ENCODE measurements at places on chromosomes 11 and 22.
A peak's percentile ranks its signal among the peaks of the same experiment; 100 is the strongest.

GRCh38 chr11:6991227-6991626 lies 28.9 kb downstream of the ZNF214 start:
- no peak for DNase-seq

DNA sequence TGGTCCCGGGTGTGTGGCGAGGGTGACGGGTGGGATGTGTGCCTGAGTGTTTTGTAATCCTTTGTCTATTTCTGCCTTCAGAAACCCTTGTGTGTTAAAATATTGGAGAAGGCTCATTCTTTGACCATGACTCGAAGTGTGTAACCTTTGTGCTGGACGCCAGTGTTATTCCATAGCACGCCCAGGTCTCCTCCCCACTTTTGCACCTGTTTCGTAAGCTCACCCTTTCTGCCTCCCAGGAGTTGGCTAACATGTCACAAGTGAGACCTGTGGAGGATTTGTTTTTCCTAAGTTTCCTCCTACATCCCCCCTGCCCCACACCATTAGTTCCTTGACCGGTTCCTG lies 382 bp downstream of the C11orf54 start:
- DNase-seq: no peak

GRCh38 chr11:2273311-2273710 lies 2.9 kb upstream of the ASCL2 start:
- no peak for DNase-seq

DNA sequence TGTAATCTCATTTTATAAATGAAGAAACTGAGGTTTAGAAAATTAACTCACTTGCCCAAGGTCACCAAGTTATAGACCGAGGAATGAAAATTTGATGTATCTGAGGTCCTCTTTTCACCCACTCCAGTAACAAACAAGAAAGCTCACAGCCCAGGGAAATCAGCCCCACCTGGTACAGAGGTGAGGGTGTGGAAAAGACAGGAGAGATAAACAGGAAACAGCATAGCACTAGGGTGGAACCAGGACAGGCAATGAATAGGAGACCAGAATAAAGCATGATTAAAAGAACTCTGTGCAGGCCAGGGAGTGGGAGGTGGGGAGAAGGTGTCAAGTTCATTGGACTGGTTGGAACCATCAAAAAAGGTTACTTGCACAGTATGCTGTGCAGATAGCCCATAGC lies 46.2 kb upstream of the SMCO4 start:
- DNase-seq: no peak

GRCh38 chr11:32894149-32894827 lies 1.7 kb downstream of the QSER1 start:
- DNase-seq: peak; percentile 10

- DNase-seq: peak; percentile 60
Observed at GRCh38 chr11:108958368-108959104, 293.7 kb downstream of the DDX10 start.

DNA sequence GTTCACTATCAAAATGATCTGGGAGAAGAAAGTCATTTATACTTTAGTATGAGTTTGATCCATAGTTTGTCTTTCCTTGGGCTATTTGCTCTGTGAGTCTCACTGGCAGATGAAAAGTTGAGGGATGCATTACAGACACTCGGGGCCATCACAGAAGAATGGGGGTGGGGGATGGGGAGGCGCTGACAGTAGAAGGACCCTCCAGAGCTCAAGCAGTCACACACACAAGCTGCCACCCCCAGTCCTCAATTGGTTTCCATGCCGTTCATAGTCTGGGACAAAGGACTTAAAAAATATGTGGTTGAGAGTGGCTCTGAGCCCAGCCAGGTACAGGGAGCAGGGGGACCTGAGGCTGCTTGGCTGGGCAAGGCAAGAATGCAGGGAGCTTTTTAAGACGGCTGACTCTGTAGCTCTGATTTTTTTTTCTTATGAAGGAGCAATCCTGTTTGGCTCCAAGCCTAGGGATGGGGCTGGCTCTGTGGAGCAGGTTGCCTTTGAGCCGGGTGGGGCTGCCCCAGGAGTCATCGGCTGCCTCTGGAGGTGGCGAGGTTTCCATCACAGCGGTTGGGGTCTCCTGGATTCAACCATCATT lies 13.3 kb upstream of the ANO1 start:
- no peak for DNase-seq

- no peak for DNase-seq
Observed at GRCh38 chr11:70631624-70632047, 233.3 kb downstream of the CTTN start.

GRCh38 chr22:36256478-36256877 lies 3.5 kb downstream of the APOL1 start:
- DNase-seq: no peak

GRCh38 chr11:133834682-133835592 lies 10.4 kb downstream of the SPATA19 start:
- no peak for DNase-seq

- no peak for DNase-seq
Observed at GRCh38 chr11:7281809-7282208, 30.1 kb downstream of the SYT9 start.

DNA sequence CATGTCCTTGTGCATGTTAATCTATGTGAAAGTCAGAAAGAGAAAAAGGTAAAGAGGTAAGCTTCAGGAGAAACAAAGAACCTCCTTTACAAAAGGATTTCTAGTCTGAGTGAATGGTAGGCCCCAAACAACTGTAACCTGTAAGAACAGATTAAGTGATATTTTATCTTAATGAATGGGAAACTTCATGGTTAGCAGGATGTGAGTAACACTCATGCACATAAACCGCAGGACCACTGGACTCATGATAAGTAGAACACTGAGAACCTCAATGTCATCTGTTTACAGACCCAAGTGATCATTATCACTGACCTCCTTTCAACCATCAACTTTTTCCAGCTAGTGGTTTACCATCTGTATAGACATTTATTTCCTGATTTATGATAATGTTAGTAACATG lies 19.9 kb downstream of the OR8G5 start:
- no peak for DNase-seq

DNA sequence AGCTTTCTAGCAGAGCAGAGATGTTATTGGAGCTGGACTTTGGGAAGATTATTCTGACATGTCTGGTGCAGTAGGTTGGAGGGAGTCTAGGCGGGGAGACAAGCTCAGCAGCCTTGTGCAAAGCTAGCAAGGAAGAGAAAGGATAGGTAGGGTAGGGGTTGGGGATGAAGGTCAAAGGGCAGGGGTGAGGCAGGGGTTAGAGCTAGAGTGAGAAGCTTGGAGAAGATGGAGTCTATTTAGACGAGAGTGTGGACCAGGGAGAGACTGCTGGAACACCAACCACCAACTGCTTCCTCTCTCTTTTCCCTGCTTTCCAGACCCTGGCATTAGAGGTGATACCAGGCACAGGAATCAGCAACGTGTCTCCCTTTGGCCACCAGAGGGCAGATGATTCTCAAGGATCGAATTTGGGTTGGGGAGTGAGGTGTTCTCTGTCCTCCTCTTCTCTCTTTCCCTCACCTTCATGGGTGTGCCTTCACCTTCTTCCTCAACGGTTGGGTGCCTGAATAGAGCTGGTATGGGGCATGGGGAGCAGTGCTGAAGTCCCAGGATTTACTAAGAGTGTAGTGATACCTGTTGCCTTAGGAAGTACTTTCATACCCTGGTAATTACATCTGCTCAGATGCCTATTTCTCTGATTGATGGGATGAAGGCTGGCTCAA lies 1.8 kb upstream of the MARK2 start:
- DNase-seq: no peak

GRCh38 chr11:134532131-134532920 lies 120.3 kb upstream of the B3GAT1 start:
- no peak for DNase-seq

DNA sequence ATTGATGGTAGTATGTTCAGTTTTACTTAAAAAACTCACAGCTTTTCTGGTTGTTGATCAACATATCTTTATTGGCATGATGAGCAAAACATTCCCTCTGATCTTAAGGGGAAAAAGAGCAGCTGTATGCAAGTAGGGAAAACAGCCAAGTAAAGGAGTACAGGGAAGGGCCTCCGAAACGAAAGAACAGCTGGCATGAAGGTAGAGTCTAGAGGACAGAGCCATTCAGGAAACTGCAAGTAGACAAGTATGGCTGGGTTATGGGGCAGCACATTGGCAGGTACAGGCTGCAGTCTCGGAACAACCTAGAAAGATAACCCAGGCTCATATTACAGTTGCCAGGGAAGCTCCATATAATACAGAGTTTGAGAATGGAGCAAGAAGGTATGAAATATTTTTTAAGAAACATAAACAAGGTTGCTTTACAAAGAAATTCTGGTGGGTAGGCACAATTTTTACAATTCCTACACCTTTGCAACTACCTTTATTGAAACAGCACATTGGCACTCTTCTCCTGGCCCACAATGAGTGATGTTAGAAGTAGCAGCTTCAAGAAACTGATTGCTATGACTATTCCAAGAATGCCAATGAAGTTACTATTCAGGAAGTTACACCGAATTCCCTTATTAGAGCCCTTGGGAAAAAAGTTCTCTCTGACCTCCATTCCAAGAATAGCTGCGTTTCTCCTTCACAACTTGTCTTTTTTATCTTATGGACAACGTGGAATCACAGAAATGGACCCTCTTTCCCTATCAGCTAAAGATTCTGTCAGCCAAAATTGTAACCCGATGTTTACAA lies 45.2 kb downstream of the LGR4 start:
- DNase-seq: no peak

DNA sequence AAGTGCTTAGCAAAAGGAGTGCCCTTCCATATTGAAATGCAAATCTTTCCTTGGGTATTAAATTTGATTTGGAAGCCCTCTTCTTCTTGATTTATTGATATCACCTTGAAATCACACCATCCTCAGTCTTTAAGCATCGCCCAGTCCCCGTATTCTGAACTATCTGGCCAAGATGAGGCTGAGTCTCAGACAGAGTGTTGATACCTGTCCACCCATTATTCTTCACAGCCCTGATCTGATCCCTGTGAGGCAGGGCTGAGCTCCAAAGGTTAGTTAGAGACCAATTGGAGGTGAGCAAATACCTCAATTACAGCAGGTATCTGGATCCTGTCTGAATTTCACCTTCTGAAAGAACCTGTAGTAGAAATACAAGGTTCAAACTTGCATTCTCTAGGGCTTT lies 326.3 kb downstream of the FAT3 start:
- no peak for DNase-seq

- DNase-seq: no peak
Observed at GRCh38 chr22:17370026-17370765, 936 bp downstream of the CECR2 start.

GRCh38 chr11:65887723-65888162 lies 528 bp downstream of the FIBP start:
- DNase-seq: no peak

DNA sequence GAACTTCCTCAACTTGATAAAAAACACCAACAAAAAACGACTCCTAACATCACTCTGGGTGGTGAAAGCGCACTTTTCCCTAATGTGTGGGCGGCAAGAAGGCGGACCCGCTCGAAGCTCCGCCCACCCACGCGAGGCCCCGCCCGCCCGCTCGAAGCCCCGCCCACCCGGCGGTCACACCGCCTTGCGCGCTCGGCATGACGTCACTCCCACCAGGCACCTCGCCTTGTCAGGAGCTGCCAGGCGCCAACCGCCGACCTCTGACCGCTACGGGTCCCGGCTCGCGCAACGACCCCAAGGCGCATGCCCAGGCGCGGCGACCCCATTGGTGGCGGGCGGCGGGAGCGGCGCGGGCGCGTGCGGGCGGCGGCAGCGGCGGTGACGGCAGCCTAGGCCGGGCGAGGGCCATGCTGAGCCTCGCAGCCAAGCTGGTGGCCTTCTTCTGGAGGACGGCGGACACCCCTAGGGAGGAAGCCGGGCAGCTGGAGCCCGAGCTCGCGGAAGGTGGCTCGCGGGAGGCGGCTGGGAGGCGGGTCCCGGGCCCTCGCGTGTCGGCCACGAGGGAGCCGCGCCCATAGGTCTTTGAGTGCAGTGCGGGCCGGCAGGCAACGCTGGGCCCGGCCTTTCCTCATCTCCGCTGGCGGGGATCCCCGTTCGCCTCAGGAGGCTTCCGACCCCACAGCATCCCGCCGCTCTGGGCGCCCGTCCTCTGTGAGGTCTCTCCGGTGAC lies at the start of gene MOV10L1:
Gene MOV10L1, plus strand, starts transcription at position 325 of the 730 bp plus-strand sequence. Its CDS starts 83 bp downstream, at position 408.
- no peak for DNase-seq

DNA sequence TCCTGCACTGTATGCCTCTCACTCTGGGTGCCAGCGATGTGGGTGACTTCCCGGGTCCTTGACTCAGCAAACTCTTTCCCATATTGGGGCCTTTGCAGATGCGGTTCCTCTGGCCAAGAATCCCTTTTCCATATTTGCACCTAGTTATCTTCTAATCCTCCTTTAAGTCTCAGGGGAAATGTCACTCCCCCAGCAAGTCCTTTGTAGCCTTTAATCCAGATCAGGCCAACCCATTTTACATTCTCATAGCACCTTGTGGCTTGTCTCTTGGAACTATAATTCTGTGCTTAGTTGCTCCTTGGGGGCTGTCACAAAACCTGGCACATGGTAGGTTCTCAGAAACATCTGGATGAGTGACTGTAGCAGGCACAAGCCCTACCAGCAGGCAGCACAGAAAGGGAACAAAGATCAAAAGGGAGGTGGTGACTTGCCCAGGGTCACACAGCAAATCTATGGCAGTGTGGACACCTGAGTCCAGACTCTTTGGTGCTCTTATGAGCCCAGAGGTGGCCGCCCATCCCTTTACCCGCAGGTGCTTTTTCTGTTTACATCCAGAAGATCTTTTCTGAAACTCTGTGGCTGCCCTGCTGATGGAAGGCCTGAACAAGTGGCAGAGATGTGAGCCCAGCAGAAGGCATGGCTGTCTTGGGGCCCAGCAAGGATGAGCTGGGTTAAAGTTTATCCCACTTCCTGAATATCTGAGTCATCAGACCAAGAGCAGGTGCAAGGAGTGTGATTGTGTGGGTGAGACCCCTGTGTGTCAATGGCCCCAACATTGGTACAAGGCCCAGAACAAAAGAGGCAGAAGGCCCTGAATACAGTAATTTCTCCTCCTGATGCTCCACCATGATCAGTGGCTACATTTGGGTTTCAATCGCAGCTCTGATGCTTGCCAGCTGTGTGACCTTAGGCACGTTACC lies 78.6 kb upstream of the GRK3 start:
- DNase-seq: no peak

- no peak for DNase-seq
Observed at GRCh38 chr11:134562196-134562595, 150.2 kb upstream of the B3GAT1 start.

DNA sequence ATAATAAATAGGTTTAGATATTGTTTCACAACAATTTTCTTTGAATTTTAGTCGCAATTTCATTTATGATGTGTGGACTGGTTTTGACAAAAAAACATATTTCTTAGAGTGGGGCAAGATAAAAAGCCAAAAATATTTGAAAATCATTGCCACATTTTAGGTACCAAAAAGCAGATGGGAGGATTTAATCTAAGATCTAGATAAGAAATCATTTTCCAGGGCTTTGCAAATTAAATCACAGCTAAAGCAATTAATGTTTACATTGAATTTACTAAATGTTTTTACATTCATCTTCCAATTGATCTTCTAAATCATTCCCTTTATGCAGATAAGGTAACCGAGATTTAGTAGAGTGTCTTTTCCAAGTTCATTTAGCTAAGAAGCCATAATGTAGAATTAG lies 1386.0 kb upstream of the TENM4 start:
- DNase-seq: no peak
